ENCODE measurements at places on chromosomes 16 and 17. TPM values are rescaled to one million over a fixed set of nuclear protein-coding genes. Genes with fewer than 3 reads are reported as not detected.

TLCD2 gene
- total RNA-seq = 1.3 TPM

GRCh38 chr16:27154705-27155521 is 48.4 kb upstream of the KDM8 start:
- peak; percentile 74 for DNase-seq

GRCh38 chr16:47229053-47230050 is 85.6 kb upstream of the NETO2 start:
- no peak for DNase-seq

- no peak for DNase-seq
These were observed 19.7 kb downstream of the PHAF1 start for GRCh38 chr16:67129422-67129821.

DNA sequence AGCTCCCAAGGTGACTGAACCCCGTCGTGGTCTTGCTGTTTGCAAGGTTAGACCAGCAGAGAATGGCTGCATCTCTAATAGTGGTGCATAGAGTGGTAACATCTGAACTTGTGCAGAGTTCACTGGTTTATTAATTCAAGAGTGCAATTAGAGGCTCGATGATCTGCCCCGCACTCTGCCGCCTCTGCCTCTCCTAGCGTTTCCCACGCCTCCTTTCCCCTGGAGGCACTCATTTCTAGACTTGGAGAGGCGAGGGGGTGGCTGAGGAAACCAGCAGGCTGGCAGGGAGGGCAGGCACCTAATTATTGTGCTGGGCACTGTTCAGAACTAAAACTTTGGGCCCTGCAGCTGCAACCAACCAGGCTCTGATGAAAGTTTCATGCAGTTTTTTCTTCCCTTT is 363.5 kb upstream of the EEF2KMT start:
- no peak for DNase-seq

DNA sequence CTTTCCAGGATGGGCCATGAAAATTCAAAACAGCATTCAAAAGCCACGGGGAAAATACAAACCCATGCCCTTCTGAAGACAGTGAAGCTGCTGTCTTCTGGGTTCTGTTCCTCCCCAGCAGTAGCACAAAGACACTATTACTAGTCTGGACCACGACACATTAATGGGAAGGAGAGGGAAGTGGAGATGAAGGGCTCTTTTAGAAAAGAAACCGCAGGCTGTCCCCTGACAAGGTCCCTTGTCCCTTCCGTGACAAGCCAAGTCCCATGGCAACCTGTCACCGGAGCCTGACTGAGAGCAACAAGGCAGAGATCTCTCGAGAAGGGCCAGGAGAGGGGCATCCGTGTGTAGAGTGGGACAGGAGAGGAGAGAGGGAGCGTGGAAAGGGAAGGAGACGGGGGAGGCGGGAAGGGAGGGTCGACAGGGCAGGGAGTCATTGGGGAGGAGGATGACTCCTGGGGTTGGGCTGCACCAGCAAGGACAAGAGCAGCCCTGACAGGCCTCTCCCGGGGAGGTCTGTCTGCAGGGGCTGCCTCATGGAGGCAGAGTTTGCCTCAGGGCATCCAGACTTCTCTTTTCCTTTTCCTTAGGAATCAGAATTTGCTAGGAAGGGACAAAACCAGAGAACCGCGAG is 436.2 kb downstream of the SLC39A11 start:
- no peak for DNase-seq

PRSS21 gene
- total RNA-seq = not detected

DNA sequence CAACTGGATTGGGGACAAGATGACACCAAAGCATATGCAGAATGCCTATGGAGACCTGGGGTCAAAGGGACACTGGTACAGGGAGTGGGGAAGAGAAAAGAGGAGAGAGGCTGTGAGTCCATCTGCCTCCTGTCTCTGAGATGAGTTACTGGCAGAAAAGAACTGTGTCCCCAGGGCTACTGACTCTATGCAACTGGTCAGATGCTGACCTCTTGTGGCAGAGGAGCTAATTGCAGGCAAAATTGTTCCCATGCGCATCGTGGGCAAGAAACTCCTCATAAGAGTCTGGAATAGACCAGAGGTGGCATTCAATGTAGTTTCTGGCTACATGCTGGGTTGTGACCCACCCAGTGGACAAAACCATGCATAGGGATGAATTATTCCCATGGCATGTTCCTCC is 26.1 kb upstream of the MLKL start:
- DNase-seq = peak; percentile 59

GRCh38 chr17:7721612-7722011 is 4.1 kb downstream of the DNAH2 start:
- no peak for DNase-seq

PPM1E gene
- total RNA-seq = 3.2 TPM

LRRC75A gene
- 3.7 TPM for total RNA-seq

CETP gene
- total RNA-seq = not detected

- DNase-seq = peak; percentile 69
These were observed 16.6 kb downstream of the COPRS start for GRCh38 chr17:31842195-31843069.

DNA sequence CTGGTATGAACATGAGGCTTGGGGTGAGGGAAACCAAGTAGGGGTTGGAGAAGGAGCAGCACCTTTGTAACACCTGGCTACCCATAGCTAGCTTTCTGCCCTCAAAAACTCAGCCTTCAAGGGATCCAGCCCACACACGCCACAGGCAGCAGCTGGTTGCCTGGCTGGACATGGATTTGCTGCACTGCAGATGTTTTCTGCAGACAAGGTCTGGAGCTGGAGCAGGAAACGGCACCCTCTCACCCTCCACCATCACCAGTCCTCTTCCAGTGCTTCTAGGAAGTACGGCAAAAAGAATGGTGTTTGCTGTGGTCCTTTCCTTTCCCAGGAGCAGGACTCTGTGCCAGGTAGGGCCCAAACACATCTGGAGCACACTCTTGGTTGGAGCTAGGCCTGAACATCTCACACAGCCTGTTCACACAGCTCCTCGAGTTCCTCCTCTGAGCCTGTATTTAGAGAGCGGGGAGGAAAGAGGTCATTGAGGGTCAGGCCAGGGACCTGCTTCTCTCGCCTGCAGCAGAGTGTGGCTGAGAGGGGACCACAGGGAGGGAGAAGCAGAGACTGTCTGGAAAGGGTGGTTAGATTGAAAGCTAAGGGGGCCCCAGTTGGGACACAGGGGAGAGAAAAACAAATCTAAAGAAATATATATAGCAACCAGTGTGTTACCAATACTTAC is 2.7 kb upstream of the SUPT4H1 start:
- no peak for DNase-seq

SLC6A2 gene
- not detected for total RNA-seq

DNA sequence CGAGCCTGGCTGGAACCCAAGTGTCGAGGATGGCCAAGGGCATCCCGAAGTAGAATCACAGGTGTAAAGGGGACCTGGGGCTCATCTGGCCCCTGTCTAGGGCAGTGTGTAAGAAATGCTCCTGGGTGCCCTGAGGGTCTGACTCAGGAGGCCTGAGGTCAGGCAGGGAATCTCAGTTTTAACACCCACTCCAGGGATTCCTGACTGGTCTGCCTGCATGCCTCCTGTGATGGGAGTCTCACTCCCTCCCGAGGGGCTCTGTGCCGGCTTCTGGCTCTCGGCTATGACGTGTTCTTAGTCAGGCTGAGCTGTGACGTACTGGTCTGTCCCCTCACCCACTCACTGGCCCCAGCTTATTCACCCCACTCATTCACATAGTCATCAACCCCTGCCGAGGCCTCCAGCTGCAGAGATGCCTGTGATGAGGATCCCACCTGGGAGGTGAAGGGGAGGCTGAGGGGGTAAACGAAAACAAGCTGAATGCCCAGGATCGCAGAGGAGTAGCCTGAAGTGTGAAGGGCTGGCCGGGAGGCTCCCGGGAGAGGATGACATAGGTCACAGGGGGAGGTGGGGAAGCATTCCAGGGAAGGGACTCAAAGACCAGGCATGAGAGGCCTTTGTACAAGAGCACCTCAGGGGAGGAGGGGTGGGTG is 23.8 kb downstream of the FAM83G start:
- DNase-seq = no peak

- no peak for DNase-seq
These were observed 255.4 kb downstream of the IRX3 start for GRCh38 chr16:54031107-54031760.

WDR81 gene
- 8.7 TPM for total RNA-seq

DNA sequence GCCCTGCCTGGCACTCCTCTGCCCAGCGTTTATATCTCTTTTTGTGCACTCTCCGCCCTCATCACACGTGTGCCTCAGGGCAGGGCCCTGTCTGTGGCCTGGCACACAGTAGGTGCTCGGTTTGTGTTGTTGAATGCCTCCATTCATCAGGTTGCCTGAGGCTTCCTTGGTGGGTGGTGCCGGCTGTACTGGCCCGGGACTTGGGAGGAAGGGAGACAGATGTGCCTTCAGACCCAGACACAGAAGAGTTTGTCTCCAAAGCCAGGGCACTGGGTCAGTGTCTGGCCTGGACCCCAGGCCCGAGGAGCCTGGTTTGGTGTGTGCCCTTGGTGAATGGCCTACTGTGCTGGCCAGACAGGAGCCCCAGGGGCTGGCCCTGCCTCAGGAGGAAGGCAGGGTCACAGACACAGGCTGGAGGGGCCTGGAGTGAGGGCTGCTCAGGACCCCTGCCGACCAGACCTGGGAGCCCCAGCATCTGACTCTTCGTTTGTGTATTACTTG is 71.6 kb downstream of the RAI1 start:
- DNase-seq = no peak

GRCh38 chr17:27804113-27804512 is 3.8 kb upstream of the NOS2 start:
- DNase-seq = no peak

GRCh38 chr16:17461951-17462729 is 8.6 kb downstream of the XYLT1 start:
- DNase-seq = no peak

DNA sequence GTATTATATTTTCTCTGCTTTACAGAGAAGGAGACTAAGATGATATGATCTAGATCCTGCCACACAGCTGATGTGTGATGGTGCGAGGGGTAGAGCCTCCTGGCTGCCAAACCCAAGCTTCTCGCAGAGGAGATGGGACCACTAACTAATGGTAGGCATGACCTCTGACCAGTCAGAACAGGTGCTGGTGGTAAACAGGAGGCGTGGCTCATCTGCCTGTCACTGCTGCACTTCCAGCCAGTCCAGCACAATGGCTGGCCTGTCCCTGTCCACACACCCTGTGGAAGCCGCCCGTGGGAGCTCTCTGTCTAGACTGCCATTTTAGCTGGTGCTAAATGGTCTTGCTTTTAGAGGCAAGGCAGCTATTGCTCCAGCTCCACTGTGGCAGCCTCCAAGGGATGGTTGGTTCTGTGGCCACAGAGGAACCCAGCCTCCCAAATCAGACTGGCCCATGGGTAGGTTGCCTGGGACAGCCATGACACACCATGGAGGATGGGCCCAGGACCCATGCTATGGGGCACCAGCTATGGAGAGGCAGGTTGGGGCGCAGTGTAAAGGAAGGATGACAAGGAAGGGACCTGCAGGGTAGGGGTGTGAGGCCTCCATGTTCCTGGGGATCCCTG is 86.7 kb downstream of the KSR1 start:
- peak; percentile 75 for DNase-seq

- no peak for DNase-seq
These were observed 84.0 kb upstream of the TNRC6C start for GRCh38 chr17:77874303-77875050.

OR1A2 gene
- not detected for total RNA-seq

DNA sequence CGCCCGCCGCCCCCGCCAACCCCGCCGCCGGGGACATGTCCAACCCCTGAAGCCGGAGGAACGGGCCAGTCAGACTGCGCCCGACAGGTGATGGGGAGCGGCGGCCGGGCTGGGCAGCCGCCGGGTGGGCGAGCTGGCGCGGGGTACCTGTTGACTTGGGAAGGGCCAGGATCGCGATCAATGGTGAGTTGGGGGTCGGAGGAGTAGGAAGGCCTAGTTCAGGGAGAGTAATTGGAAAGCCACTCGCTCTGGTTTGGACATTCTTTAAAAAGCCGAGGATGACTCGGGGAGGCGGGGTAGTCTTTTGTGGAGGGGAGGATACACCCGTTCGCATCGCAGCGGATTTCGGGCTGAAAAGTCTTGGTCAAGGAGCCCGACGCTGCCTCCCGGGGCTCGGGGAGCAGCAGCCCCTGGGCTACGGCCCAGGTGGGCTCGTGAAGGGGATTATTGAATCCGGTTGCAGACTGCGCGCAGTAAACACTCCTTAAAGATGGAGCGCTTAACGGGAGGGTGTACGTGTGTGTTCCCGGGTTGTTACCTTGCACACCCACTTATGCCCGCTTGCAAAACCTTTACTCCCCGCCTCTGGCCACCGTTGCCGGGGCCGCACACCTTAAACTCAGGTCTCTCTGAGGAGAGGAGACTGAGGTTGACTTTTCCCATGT is 123.8 kb downstream of the GOSR1 start:
- peak; percentile 32 for DNase-seq

CCL3 gene
- total RNA-seq = not detected

- no peak for DNase-seq
These were observed 3.1 kb downstream of the TTYH2 start for GRCh38 chr17:74216505-74216904.

DNA sequence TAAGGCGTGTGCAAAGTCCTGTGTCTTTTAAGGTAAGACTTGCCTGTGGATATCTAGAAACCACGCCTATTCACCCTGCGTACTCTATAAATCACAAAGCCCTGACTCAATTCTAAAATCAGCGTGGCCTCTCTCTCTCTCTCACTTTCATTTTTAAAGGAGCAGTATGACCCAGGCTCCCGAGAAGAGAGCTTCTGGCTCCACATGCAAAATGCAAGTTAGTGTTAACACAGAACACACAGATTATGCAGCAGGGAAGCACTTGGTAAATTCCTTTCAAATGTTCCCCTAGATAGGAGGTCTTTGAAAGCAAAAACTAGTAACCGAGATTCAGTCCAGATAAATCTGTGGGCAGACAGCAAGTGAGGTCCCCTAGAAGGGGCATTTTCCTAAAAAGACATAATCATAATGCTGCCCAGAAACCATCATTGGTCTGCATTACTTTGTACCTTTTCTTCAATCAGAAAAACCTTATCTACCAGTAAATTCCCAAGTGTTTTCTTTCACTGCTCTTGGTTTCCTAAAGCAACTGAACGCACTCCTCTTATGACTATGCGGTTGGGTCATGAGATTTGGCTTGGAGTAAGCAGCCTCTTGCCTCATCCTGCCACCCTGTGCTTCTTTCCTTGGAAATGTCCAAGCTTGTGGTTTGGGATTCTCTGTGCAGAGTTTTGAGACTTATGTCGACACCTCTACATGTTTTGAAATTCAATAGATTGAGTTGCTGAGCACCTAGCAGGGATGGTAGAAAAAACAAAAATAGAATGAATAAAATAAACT is 31.7 kb upstream of the KCNJ2 start:
- DNase-seq = peak; percentile 4

DNA sequence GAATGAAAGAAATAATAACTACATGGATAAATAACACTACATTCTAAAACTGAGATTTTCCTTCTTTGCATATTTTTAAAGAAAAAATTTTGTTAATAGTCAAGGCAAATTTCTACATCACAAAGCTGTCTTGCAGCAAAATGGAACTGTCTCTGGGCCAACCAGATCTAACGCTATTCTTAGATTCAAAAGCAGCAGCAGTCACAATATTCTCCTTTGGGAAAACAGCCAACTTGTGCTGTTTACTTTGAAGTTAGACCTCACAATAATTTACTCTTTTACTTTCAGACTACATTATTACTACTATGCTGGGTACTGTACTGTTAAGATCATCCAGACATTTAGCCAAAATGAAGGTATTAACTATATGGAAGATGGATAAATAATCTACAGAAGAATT is 189.1 kb downstream of the CEP112 start:
- no peak for DNase-seq

RAB26 gene
- total RNA-seq = 1.0 TPM

- no peak for DNase-seq
These were observed 26.1 kb downstream of the SLC5A10 start for GRCh38 chr17:18978050-18978449.
